ENCODE measurements at places on chromosomes 5 and 9.

DNA sequence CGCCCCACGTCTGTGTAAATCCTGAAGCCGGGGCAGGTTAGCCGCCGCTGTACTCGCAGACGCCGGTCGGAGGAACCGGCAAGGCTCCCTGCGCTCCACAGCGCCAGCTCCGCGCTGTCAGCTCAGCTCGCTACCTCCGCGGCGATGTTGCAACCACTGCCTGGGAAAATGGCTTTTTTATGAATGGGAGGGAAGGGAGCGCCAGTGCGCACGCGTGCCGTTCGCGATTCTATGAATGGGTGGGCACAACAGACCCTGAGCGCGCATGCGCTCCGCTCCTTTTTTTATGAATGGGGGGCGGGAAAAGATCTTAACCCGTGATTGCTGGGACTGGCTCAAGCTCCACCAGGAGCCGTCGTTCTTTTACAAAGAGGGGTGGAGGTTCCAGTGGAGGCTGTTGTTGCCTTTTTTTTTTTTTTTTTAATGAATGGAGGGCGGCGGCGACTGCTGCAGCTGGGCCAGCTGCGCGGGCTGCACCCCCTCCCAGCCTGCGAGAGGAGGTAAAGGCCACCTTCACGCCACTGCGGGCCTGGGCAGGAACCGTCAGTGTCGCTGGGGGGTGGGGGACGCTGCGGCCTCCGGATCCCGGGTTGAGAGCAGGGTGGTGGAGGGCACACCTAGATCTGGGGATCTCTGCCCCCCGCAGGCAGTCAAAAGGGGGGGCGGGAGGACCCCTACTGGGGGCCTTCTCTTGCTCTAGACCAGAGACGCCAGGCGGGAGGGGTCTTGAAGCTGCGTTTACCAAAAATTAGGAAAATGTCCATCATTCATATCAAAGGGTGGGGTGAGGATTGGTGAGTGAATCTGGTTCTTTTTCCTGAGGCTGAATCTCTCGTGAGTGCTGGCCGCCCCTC, at the start of gene SPRY4:
Gene SPRY4, minus strand, starts transcription at position 151 of the 854 bp plus-strand sequence. CDS start 9,913 bp downstream, outside the sequence.
- peak; percentile 92 for DNase-seq

DNA sequence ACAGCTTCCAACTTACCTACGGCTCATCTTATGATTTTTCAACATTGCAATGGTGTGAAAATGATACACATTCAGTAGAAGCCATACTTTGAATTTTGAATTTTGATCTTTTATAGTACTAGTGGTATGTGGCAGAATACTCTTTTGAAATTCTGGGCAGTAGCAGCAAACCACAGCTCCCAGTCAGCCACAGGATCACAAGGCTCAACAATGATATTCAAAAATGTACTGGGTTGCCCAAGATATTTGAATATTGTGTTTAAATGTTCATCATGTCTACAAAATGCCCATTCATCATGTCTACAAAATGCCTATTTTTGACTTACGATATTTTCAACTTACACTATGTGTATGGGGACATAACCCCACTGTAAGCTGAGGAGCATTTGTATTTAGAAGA, 81.3 kb upstream of the PRR16 start:
- no peak for DNase-seq

DNA sequence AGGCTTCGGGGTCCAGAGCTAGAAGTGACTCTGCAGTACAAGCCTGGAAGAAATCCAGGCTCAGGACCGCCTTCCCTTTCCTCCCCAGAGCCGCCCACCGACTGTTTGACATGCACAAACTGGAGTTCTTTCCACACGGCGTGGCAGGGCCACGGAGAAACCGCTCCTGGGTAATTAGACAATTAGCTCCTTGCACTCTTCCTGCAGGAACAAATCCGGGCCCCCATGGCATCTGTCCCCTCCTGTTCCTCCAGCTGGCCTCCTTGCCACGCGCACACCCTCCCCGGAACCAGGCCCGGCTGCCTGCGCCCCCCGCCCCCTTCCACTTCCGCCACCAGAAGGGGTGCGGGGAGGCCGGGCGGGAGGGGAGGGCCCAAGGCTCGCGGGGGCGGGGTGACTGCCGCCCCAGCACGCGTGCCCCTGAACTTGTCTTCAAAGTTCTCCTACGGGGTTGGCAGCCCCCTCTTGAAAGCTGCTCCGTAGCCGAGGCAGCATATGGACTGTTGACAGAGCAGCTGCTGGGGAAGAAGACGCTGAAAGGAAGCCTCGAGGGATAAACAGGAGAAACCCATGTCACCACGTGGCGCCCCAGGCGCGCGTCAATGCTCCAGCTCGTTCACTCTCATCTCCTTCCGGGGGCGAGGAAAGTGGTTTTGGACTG, 74.3 kb downstream of the SEC61B start:
- DNase-seq, result peak; percentile 40

DNA sequence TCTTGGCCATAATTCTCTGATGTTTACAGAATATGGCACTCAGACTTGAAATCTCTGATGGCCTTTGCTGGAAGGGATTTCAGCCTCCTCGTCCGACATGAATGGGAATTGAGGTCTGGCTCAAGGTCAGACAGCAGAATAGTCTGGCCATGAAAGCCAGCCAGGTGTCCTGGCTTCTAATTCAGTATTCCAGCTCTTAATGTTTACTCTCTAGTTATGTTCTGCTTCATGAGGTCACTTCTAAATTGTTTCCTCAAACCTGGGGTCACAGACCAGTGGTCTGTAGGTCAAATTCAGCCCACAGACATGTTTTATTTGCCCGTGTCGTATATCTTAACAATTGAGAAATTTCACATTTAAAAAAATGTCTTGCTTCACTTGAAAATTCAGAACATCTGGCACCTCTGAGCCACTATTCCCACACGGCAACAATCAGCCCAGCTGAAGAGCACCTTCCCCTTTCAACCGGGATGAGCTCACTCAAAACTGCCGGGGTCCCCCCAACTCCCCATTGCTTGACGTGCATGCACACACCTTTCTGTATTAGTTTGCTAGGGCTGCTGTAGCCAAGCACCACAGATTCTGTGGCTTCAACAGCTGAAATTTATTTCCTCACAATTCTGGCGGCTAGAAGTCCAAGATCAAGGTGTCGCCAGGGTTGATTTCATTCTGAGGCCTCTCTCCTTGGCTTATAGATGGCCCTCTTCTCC, 243.5 kb downstream of the ENC1 start:
- DNase-seq, result no peak

DNA sequence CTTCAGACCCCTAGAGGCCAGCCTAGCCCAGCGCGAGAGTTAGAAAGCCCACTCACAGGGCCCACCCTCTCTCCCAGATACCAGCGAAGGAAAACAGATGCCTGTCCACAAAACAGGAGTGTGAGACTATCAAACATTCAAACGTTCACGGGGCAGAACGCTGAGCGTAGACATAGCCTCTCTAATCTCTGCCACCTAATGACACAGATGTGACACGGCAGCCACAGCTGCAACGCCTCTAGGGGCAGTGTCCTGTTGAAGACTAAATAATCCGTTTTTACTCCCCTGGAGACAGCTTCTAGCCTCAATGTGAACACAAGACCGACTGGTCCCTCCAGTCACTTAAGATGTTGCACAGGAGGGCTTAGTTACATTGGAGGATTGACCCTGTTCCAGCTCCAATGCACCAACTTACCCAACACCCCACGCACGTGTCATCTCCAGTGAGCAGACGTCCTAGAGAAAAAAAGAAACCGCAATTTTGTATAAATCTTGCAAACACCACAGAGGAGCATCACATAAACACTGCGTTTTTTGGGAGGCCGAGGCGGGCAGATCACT, 14.3 kb downstream of the DIPK1B start:
- no peak for DNase-seq

DNA sequence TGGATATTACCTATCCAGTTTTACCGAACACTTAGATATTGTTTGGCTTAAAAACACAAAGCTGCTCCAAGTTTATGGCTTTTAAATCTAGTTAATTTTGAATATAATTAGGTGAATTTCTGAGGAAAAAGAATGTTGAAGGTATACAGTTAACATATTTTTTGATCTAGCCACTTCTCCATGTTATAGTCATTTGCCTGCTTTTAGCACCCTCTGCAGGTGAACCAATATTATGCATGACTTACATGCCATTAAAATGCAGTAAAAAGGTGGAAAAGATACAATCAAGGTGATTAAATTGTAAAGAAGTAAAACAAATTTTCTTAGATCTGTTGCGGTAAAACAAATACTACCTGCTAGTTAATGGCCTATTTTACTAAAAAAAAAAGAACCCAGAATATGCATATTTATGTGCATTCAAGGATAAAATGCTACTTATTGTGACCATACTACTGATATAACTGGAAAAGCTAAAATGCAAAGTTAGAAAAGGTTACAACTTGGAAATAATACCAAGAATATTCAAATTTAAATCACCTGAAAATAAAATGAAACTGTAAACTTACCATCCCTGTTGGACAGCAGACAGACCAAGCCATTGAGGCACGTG, 132.1 kb downstream of the AP3B1 start:
- no peak for DNase-seq

DNA sequence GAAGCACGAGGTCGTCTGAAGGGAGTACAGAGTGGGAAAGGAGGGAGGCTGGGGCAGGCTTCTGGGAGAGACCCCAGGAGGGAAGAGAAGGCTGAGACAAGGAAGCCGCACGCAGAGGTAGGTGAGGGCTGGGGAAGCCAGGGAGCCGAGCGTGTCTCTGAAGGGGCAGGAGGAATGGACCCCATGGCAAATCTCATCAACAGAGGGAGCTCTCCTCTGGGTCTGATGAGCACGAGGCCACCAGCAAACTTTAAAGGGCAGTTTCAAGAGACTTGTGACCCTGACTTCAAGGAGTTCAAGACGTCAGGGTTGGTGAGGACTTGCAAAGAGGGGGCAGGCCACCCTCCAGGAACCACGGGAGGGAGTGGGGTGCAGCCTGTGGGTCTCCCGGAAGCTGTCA, 326.2 kb upstream of the IRX2 start:
- no peak for DNase-seq

DNA sequence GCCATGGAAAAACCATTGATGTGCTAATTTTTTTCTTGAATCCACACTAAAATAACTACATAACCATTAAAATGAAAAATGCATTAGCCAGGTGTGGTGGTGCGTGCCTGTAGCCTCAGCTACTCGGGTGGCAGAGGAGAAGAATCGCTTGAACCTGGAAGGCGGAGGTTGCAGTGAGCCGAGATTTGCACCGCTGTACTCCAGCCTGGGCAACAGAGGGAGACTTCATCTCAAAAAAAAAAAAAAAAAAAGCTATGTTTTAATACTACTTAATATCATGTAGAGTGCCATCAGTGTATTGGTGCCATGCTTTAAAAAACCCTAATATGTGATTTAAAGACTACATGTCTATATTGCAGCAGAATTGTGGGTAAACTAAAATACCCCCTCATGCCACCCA, 58.9 kb downstream of the NDFIP1 start:
- no peak for DNase-seq

- no peak for DNase-seq
These were observed 5.5 kb upstream of the SUSD3 start for GRCh38 chr9:93052791-93053540.

DNA sequence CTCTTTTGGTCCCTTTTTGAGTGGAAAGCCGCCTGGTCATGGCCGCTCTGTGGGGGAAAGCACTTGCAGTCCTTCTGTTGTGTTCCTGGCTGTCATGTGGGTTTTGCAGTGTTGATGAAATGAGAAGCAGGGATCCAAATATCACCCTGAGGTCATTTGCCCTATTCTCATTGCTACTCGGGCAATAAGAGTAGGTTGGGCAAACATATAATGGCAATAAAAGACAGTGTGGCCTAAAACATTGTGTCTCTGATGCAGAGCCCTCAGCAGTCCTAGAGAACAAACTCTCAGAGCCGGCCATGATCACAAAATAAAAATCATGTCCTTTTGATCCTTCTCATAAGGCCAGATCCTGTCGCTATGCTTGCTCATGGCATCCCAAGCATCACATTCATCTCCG, 361.1 kb upstream of the KLF4 start:
- DNase-seq, result no peak

DNA sequence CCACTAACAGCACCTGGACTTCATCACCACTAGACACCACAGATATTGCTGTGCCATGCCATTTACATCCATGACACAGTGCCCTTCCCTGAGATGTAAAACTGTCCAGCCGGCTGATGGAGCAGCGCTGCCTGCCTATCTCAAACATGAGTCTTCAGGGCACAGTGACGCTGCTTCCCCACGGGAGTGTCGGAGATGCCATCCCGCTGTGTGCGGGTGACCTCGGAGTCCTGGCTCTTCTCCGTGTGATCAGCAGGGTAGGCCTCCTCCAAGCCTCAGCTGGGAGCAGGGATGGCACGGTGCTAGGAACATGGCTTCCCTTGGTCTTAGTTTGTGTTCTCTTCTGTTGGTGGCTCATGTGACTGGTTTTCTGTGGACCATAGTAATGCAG, 130.3 kb upstream of the FAM120A start:
- no peak for DNase-seq

GRCh38 chr9:35599763-35600604, 5.1 kb upstream of the TESK1 start:
- no peak for DNase-seq

DNA sequence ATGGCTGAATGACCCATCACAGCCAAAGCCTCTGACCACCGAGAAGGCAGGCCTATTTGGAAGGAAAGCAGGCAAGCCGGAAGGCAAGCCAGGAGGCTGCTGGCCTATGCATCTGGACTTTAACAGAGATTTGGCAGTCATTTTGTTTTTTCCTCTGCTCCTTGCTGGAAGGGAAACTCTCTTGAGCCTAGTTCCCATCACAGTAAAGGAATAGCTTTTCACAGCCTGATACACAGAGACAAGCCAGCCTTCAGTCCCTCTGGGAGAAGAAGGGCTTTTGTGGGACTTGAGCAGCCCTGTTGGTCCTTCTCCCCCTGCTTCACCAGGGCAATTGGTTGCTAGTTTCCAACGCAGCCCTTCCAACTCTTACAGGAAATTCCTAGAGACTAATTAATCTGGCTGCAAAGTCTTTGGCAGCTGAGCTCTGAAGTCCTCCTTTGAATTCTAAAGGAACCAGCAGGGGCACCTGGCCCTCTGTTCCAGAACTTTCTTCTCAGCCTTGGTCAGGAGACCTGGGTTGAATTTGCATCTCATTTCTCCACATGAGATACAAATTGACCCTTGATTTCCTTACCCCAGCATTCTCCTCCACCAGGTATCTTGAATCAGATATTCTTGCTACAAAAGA, 157.3 kb upstream of the EPB41L4A start:
- no peak for DNase-seq

- no peak for DNase-seq
These were observed 26.7 kb upstream of the TNC start for GRCh38 chr9:115144706-115145105.

DNA sequence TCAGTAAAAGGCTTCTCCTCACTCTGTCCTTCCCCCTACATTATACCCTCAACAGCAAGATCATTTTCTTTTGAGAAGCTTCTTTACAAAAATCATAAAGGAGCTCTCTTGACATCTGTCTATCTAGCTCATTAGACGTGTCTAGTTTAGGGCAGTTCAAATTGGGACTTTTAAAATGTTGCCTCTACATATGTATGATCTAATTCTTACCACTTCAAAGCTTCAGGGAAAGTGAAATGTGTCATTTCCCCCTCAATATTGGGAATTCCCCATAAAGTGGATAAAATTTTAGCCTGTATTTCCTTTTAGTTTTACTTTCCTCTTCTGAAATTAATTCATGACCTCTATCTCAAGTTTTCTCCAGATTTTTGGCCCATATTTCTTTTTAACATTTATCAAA, 323.7 kb downstream of the ARRDC3 start:
- no peak for DNase-seq

Data from left ventricle myocardium inferior (tissue), 1 donor.